Adrenal gland (tissue), 19 donors: ENCODE measurements at places on chromosomes 13 and 19. TPM values are rescaled to one million over a fixed set of nuclear protein-coding genes. Genes with fewer than 3 reads are reported as not detected.

The IGFL3 gene
- not detected for polyA plus RNA-seq

The CYP4F12 gene
- polyA plus RNA-seq, result 0.42 TPM

The UBE2M gene
- polyA plus RNA-seq, result 55.6 TPM

The KMT2B gene
- 70.3 TPM for polyA plus RNA-seq

The CYP2A7 gene
- polyA plus RNA-seq, result not detected

The QPCTL gene
- 17.2 TPM for polyA plus RNA-seq

The CDC42EP5 gene
- 36.0 TPM for polyA plus RNA-seq

The TTC9B gene
- 0.51 TPM for polyA plus RNA-seq

The LRRC63 gene
- 0.44 TPM for polyA plus RNA-seq

The GNG7 gene
- 7.8 TPM for polyA plus RNA-seq

The LILRB2 gene
- polyA plus RNA-seq, result 4.2 TPM

The NHLRC3 gene
- polyA plus RNA-seq, result 19.0 TPM

The KCTD4 gene
- not detected for polyA plus RNA-seq

The MTMR6 gene
- polyA plus RNA-seq, result 57.2 TPM

The NLRP7 gene
- polyA plus RNA-seq, result not detected

The KLK11 gene
- polyA plus RNA-seq, result 0.07 TPM

The ZNF575 gene
- polyA plus RNA-seq, result 1.2 TPM

The CD33 gene
- 2.7 TPM for polyA plus RNA-seq

The PRTN3 gene
- 0.40 TPM for polyA plus RNA-seq

The GJA3 gene
- polyA plus RNA-seq, result under 0.01 TPM
